Stimulated activated CD4-positive, alpha-beta T cell treated with anti-CD3 and anti-CD28 coated beads, Interleukin-12 subunit alpha, Interleukin-12 subunit beta, amount 100 ng/mL, for 4 hours (primary cell): ENCODE measurements at places on chromosomes 6 and 20.

- no peak for DNase-seq
These were observed 190.6 kb upstream of the SASH1 start for GRCh38 chr6:148151896-148152643.

DNA sequence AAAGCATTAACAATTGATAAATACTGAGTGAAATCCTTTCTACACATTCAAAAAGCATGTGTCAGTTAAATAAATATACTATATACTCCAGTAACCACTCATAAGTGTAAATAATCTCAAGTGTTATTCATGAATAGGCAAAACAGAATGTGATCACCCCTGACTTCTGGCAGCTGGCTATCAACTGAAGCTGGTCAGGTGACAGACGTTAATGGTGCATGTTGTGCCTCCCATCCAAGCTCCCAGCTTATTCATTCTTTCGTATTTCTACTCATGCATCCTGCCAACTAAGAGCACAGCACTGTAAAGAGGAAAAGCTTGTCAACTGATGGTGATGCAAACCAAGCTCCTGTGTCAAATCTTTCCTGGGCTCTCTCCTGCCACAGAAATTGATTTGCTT lies 7.7 kb downstream of the PSMB1 start:
- DNase-seq, result no peak

GRCh38 chr6:103707596-103708325 lies 1152.0 kb downstream of the HACE1 start:
- DNase-seq, result no peak

DNA sequence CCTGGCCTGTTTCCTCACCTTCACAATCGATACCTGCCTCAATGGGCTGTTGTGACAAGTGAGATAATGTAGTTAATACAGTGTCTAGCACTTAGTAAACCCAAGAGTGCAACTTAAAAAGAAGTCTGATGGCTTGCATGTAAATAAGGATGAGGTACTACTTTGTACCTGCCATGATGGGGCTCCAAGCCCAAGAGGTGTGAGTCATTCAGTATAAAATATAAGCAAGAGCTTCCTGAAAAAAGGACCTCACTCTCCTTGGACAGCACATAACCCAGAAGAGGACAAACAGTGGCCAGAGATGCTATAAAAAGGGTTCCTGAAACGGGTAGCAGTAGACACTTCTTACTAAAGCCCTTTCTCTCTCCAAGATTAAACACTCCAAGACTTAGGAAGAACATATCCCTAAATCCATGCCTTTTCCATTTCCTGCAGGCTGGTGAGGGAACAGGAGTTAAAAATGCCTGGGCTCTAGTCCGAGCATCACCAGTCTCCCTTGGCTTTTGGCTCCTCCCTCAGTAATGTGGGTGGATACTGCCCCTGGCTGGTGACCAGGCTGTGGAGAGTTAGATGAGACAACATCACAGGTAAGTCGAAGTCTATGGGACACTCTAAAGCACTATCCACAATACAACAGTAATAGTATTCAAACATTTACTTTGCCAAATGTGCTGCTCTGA lies 4.3 kb downstream of the UBE2V1 start:
- no peak for DNase-seq

DNA sequence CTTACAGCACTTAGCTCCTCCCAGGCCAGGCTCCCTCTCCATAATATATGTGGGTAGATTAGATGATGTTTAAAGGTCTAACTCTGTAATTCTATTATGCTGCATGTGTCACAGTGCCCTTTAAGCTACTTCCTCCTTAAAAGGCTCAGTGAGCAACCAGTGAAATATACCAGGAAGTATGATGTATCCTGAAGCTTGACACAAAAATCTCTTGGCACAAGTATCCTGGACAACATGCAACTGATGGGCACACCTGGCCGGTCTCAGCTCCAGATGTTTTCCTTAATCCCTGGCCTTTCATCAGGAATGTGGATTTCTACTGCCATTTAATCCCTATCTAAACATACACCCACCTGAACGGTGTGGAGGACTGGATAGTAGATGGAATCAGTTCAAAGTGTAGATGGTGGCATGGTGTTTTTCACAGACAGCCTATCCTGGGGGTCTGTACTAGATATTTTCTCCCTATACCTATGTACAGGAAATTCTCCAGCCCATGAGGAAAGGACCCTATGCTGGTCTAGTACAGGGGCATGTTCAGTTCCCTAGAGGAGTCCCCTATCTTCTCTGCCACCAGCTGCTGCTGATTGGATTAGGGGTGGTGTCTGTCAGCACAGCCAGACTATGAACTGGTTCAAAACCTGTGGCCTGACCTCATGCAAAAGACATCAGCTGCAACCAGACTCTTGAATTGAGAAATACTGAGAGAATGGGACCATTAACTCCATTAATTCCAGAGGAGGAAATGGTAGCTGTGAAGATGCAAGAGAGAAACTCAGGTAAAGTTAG lies 59.4 kb upstream of the CITED2 start:
- DNase-seq, result no peak

GRCh38 chr6:117605169-117605826 lies 3.0 kb upstream of the GOPC start:
- no peak for DNase-seq

DNA sequence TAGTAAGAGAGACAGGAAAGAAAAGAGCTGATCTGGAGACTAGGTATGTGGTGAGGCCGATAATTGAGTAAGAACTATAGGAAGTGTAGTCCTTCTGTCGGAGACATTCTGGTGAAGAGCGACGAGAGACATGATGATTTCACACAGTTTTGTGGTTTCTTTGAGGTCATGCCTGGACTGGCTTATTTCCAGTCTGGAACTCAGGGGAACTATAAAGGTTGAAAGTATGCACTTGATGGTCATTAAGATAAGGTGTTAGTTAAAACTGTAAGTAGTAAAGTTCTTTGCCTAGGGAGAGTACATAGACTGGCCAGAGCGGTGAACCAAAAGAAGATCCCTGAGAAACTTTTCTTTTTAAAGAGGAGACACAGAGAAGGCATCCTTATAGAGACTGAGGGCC lies 68.8 kb downstream of the RFX6 start:
- no peak for DNase-seq

- no peak for DNase-seq
These were observed 41.9 kb upstream of the NOL4L start for GRCh38 chr20:32626859-32627636.

DNA sequence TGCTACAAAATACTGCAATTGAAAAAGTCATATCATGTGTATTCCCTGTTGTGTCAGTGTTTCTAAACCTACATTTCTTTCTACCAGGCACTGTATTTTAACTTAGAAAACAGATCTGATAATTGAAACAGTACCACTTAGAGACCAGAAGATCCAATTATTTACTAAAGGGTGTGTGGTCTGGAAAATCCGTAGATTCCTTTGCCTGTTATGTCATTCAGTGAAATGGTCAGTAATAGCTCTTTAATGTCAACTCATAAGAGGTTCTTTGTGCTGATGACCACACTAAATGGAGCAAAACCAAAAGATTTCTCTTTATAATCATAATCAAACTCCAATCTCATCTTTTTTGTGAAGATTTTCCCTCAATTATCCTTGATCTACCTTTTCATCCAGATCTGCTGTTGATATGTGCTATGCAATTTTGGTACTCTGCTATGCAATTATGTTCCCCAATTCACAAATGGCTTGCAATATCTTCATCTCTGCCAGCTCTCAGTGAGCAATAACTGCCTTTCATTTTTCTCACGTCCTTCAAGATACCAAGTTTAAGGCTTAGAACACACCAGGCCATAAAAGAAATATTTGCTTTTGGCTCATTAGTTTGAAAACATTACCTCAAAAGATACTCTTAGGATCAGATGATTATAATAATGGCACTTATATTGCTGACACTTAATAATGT lies 165.5 kb downstream of the MOXD1 start:
- DNase-seq, result no peak

GRCh38 chr20:53751620-53752318 lies 158.1 kb upstream of the ZNF217 start:
- DNase-seq, result no peak

DNA sequence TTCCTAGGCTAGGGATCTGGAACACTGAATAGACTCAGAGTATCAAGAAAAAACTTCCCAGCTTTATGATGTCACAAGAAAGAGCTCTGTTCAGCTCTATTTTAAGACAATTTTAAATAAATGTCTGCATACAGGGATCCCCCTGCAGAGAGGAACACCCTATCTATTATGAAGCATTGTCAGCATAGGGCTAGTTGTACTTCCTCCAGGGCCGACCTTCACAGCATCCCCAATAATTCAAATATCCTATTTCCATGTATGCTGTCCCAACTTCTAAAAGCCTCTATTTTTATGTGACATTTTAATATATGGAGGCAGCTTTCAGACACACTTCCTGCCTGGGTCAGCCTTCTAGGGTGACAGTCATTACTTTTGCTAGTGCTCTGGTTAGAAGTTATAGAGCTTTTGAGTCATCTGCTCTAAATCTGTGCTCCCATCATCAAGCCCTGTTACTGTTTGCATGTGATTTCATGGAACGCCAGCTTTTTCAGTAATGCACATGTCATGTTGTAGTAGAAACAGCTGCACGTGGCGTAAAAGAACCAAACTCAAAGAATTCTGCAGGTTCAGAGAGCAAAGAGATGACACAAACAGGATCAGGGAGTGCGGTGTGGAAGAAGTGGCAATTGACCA lies 189.2 kb downstream of the ADGB start:
- DNase-seq, result no peak

DNA sequence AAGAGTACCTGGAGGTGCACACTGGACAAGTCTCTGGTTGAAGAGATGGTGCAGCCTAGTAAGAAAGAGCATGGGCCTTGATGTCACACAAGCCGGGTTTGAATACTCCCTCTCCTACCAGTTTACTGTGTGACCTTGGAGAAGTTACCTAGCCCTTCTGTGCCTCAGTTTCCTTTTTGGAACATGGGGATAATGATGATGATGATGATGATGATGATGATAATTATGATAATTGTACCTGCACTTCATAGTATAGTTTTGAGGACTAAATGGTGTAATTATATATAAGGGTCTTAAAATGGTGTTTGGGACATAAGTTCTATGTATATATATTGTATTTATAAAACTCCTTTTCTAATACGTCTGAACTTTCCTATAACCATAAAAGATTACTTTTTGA lies 41.7 kb downstream of the POPDC3 start:
- DNase-seq, result no peak

DNA sequence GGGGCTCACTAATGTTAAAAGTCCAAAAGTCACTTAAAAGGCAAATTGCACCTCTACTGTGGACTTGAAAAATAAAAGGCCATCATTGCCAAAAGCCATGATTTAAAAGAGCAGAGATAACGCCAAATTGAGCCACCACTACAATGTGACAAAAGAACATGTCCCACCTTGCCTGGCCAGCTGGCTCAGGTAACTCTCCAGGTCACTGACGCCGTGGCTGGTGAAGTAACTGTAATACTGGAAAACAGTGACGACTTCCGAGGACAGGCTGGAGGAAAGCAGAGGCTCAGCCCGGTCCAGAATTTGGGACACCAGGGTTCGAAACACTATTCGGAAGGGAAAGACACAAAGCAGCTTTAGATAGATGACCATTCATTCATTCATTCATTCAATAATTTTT lies 29.3 kb upstream of the ARMH2 start:
- DNase-seq, result no peak

DNA sequence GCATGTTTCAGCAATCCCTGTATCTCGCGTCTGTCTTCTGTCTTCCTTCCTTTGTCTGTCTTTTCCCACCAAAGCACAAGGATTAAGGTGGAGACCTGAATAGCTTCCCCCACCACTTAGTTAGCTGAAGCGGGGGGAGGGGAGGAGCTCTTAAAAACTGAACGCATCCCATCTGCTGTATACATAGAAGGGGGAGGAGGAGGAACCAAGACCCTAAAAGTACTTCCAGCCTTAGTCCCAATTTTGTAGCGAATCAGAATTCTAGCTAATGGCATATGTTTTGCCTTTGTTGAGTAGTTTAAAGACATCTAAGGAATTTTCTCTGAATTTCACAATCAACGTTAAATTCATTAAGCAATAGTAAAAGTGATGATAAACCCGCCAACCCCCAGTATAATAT lies 47.9 kb downstream of the GNAS start:
- no peak for DNase-seq

DNA sequence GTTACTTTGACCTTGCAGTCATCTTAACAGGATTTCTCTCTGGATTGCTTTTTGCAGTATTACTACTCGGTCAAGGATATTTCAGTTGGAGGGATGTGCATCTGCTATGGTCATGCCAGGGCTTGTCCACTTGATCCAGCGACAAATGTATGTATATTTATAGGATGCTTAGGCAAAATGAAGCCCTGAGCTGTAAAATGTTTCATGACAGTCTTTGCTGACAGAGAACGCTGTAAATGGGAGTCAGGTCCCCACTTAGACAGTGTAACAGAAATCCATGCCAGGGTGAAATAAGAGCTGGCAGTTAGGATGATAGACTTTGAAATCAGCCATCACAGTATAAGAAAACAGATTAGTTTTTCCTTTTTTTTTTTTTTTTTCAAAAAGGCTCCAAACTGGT lies 264.0 kb downstream of the LAMA2 start:
- DNase-seq, result no peak

- no peak for DNase-seq
These were observed 12.5 kb downstream of the UTRN start for GRCh38 chr6:144297511-144298100.

- DNase-seq, result no peak
These were observed 64.9 kb upstream of the TAB2 start for GRCh38 chr6:149252622-149253021.

DNA sequence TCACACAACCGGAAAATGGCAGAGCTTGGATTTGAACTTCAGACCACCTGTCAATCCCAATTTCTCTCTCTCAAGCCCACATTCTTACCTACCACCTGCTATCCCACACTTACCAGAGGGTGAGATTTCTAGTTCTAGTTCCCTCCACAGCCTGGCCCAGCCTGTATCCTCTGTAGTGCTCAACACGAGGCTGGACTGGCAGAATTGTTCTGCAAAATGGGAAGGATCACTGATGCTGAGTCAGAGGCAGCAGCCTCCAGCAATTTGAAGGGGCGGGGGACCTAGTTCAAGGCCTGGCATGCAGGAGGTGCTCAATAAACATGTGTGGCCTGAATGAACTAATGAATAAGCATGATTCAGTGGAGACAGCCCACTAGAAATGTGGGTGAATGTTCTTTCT lies 53.6 kb upstream of the TTPAL start:
- DNase-seq, result no peak

DNA sequence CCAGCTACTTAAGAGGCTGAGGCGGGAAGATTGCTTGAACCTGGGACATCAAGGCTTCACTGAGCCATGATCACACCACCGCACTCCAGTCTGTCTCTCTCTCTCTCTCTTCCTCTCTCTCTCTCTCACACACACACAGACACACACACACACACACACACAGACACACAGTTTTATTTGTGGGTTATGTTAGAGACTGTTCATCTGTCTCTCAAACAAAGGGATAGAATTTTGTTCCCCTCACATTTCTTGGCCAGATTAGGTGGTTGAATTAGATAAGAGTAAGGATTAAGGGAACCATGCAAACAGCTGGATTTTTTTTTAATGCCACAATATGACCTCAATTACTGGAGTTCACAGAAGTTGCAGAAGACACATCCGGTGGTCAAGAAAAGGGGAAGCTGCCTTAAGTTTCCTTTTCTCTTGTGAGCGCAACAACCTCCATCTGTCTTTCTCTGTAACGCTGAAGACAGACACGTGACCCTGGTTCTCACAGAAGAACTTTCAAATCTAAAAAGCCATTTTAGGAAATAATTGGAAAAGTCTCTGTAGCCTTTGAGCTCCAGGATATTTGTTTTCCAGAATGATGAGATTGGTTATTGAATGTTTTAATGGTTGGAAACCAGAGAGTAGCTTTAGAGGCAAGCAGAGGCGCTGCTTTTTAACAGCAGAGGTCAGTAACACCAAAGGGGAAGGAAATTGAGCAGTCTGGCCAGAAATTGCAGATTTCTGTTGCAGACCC lies 32.9 kb upstream of the LGSN start:
- no peak for DNase-seq

GRCh38 chr6:163289447-163289846 lies 125.1 kb upstream of the QKI start:
- DNase-seq, result no peak
